ENCODE measurements at places on chromosomes 5 and 9.

DNA sequence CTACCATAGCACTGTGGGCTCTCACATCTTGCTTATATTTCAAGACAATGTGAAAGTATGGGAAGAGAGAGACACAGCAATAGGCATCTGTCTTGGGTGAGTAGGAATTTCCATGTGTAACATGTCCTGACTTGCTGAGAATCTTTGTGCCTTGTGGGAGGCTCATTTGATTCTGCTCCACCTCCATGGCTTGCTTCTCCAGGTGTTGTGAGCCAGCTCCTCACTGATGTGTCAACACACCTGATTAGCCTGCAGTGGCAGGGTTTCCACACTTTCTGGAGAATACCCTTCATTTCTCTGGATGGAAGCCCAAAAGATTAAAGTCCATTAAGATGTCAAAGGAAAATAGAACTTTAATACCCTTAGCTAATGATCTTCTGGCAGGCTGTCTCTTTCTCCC, 613.6 kb downstream of the ZNF608 start:
- DNase-seq: no peak

DNA sequence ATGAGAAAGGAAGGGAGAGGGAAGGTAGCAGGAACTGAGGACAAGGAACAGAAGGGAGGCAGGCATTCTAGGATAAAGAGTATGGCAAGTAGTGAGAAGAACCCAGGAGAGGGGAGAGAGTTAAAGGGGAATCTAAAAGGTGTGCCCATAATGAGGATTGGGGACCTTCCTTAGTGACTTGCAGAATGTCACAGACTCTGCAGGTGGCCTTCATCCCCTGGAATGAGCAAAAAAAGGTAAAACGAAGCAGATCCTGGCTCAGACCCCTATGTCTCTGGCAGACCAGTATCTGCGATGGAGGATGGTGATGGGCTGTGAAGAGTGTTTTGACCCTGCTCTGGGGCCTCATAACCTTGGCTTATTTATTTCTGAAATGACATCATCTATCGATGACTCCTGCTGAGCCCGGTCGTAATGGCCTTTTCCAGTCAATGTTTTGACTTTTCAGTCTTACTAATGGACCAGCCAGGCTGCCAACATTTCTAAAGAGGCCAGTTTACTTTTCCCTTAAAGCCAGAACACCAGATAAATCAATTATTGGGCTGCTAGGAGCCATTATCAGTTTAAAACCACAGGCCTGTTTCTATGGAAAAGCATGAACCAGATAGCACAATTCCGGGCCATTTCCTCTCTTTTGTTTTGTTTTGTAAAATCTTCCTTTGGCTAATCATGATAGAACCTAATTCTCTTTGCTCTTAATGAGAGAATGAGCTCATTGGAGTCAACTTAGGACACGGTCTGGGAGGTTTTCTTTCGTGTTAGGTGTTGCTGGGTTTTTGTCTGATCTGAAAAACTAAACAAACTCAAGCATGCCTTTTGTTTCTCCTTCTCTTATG, 3.1 kb downstream of the TMOD1 start:
- DNase-seq: no peak

DNA sequence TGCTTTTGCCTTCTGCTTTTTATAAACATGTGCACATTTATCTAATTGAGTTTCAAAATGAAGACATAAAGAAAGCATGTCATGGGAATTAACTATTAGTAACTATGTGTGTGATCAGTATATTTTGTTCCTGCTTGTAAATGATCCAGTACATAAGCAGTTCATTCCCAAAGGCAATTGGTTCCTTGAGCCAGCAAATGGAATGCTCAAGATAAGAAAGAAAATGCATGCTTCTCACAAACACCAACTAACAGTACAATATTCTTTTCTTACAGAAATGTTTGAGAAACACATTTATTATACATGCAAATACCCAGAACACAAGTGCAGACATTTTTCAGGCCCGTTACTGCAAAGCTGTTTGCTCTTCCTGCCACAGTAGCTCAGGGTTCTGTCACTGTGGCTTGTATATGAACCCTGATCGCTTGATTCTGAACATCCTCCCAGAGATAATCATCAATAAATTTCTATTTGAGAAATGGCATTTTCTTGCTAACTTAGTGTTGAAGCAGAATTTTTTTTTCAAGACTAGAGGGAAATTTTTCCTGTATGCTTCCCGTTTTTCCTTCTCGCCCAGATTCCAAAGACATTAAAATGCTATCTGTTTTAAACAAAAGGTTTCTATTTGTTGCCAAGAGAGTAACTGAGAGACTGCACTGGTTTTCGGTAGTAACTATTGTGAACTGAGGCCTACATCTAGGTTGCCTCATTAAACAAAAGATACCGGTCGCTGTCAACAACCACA, 1.9 kb downstream of the GNAQ start:
- DNase-seq: peak; percentile 44

- no peak for DNase-seq
Measured at GRCh38 chr5:14492331-14492964, 89.1 kb upstream of the OTULINL start.

DNA sequence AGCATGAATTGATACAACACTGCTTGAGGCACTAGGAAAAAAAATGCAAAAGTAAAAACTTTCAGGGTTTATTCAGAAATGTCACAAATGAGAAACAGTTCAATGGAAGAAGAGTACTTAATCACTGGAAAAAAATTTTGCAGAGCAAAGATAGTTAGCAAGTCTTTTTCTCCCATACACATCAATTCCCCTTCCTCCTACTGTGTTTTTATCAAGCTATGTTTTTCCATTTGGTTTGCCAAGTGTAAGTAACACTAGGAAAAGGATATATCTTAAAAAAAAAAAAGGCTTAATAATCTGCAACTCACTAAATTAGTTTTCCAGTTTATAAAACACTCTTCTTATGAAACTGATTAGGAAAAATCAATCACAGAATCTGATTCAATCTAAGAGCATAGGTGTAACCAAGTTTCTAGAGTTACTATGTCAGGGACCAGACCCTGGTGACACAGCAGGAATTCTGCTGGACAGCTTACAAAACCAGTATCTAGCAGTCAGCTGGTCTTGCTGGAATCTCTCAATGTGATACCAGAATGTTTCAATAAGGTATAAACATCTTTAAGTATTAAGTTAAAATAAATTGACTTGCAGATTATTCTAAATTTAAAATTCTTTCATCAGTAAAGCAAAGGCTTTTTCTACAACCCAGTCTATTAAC, 34.7 kb downstream of the RNF145 start:
- no peak for DNase-seq

GRCh38 chr9:71806901-71807307, 38.6 kb upstream of the CEMIP2 start:
- DNase-seq: peak; percentile 70

GRCh38 chr9:98262056-98262455, 6.6 kb upstream of the TBC1D2 start:
- DNase-seq: no peak

GRCh38 chr9:100111235-100111634, 12.2 kb downstream of the INVS start:
- no peak for DNase-seq

- no peak for DNase-seq
Measured at GRCh38 chr5:11383506-11384095, 520.6 kb downstream of the CTNND2 start.

DNA sequence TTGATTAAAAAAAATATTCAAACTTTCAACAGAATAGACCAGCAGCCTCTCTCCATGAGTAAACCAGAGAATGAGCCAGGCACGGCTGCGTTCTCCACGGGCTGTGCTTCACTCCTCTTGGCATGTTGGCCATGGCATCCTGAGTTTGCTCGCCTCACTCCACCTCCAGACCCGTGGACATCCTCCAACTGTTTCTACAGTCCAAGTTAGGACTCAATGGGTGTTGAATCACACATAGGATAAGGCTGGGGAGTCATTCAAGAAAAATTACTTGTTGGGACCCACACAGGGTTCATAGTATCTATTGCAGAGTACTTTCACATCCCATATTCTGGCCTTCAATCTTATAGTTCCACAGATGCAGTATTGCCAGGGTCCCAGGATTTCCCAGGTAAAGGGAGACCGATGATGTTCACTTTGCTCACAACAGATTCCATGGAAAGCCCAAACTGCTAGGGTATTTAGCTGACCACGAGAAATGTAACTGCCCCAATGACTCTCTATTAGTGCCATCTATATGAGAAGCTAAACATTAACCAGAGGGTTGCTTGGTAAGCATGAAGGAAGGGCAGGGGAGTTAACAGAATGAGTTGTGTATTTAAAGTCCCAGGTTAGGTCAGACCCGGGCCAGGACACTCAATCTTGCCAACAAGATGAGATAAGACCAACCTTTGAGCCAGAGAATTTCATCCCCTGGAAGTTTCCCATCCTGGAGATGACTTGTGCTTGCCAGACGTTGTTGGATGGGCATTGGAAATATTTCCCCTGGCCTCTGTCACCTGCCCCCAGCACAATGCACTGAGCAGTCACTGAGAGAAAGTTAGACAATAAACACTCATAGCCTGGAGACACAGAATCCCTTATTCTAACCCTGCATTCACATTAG, 19.7 kb upstream of the GDA start:
- DNase-seq: no peak

GRCh38 chr5:116068028-116068632, 16.7 kb upstream of the COMMD10 start:
- peak; percentile 56 for DNase-seq

DNA sequence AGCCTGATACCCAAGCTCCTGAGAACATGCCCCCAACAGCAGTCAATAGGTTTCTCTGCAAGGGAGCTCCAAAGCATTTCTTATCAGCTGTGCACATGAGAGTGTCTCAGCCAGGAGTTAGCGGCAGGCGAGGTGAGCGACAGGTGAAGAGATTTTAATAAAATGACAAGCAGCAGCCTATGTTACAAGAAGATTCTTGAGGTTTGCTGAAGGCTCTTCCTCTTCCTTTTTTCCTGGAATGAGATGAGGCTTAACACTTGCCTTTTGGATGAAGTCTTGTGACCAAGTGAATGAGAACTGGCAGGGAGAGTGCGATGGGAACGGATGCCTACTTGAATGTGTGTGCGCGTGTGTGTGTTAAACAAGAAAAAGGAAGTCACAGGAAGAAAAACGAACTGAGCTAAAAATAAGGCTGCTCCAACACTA, 76.1 kb downstream of the SHB start:
- no peak for DNase-seq

DNA sequence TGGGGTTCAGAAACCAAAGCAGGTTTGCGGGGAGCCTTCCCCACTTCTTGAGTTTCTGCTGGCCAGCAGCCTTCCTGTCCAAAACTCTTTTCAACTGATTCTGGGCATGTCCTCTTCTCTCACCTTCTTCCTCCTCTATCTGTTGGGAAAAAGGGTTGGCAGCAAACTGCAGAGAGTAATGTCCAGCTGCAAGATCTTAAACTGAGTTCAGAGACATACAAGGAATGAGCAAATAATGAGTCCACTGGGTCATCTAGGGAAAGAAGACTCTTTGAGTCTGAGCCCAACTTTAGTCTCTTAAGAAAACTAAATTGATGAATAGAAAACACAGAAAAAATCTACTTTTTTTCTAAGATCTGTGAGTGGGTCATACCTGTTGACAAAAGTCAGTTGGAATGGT, 16.5 kb downstream of the ANKDD1B start:
- no peak for DNase-seq

DNA sequence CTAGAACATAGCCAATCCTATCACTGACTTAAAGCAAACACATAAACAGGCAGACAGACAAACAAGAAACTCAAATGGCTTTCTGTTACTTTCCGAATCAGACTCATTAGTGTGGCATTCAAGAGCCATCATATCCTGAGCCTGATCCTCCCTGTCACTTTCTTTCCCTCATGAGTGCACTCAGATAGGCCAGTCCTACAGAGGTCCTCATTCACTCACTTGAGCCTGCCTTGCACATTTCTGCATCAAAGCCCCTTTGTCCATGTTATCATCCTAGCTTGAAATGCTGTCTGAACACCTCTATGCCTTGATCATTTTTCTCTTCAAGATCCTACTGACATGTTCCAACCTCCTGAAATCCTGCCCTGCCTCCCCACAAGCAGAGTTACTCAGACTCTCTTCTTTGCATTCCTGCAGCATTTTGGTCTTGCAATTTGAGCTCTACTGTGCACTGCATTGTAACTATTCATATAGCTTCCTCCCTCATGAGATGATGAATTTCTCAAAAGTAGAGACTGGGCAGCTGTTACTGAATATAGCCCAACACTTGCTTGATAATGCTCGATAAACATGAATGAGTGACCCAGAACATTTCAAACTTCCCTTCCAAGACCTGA, 126.9 kb downstream of the PALM2AKAP2 start:
- no peak for DNase-seq

- no peak for DNase-seq
Measured at GRCh38 chr5:57778501-57779091, 296.0 kb upstream of the ACTBL2 start.

GRCh38 chr5:10615693-10616092, 51.8 kb downstream of the ANKRD33B start:
- no peak for DNase-seq

- DNase-seq: no peak
Measured at GRCh38 chr5:77952636-77953212, 176.6 kb upstream of the TBCA start.

DNA sequence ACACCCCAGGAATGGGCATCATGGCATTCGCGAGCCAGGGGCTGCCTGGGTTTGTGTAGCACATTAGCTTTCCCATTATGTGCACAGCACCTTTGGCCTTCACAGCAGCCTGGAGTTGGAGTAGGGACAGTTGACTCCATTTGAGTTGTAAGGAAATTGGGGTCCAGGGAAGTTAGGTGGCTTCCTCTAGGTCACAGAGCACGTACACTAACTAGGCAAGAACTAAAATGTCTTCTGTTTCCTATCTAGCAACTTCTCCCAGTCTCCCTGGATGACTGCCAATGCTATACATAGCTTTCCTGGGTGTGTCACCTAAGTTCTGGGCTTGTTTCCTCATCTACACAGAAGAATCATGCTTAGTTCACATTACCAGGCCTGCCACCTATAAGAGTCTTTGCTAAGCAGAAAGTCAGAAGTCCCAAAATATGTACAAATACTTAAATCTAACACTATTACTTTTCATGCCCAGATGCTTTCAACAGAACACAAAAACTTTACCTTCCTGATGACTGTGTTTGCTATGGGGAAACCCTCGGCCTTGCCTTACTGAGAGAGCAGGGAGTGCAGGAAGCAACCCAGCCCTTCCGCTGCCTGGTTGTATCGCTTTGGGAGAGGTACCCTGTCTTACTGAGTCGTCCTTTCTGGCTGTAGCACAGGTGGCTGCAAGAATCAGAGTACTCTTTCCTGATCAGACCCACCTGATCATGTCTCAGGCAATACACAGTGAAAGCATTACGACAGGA, 12.0 kb downstream of the MACROH2A1 start:
- DNase-seq: no peak

- DNase-seq: no peak
Measured at GRCh38 chr5:97000391-97000790, 64.5 kb downstream of the LNPEP start.

DNA sequence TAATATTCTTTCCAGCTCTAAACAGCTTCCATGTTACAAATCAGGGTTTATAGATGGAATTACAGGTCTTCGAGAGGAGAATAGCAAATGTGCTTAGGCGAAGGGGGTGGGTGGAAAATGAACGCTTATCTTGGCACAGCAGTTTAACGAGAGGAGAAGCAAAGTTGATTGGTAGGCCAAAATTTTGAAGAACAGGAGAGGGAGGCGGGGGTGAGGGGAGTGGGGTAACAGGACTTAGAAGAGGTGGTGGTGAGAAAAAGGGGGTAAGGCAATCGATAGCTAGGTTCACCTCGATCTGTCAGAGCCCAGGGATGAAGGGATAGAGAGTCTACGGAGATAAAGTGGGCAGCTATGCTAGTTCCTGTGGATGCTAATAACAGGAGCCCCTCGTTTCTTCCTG, 764 bp downstream of the ANKRA2 start:
- DNase-seq: peak; percentile 11
